Psoas muscle (tissue), 8 donors: ENCODE measurements at places on chromosomes 1 and 21. TPM values are rescaled to one million over a fixed set of nuclear protein-coding genes. Genes with fewer than 3 reads are reported as not detected.
A peak's percentile ranks its signal among the peaks of the same experiment; 100 is the strongest.

- peak; percentile 74 for DNase-seq
These were observed 81.1 kb downstream of the PGM1 start for GRCh38 chr1:63674238-63674864.

DNA sequence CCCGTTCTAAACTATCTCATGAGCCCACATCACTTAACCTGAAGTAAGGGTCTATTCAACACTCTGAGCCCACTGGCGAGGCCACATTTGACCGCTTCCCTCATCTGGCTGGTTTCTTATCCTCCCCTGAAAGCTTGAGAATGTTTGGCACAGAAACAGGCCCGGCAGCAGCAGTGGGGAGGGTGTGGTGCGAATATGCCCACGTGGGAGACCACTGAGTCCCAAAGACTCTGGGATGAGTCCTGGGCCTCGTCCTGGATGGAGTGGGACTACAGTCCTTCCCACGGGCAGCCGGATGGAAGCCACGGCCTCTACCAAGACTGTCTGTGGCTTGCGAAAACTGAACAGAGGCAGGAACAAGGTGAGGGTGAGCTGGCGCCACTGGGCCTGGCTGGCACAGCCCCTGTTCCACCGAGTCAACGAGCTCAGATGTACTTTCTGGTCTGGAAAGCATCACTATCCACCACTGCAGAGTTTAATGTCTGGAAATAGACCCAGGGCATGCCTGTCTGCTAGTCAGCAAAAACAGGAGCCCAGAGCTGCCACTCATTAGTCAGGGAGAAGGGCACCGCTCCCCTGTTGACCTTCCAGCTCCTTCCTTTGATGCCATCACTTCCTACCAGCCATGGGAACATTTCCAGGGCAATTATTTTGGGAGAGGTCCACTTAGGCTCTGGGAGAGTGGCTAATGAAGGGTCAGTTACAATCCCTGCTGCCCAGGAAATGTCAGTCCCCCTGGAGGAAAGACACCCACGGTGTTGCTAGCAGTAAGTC lies 386.6 kb downstream of the MATN1 start:
- peak; percentile 67 for DNase-seq

- DNase-seq = peak; percentile 4
These were observed 57.4 kb downstream of the LACTBL1 start for GRCh38 chr1:22915231-22915630.

SYNC gene
- 52.6 TPM for total RNA-seq

DNA sequence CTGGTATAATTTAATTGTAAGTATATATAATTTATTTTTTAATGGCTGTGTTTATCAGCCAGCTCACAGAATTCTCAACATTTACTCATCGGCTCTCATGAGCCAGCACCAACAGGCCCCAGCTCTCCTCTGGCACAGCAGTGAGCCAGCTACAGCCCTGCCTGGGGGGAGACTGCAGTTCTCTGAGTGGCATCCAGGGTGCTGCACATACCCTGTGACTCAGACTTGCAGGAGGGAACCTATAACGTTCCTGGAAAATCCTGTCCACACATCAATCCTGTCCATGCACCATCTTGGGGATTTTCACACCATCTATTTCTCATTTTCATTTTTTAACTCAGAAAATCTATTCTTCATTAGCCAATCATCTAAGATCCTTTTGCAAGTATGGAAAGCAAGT lies 36.5 kb downstream of the FHAD1 start:
- DNase-seq = no peak

AADACL4 gene
- not detected for total RNA-seq

SYPL2 gene
- total RNA-seq = 150 TPM

GRCh38 chr1:215911406-215911968 lies 344.4 kb downstream of the KCTD3 start:
- no peak for DNase-seq

- no peak for DNase-seq
These were observed 1386.8 kb downstream of the MRPL39 start for GRCh38 chr21:24220446-24220845.

KLHDC9 gene
- 1.4 TPM for total RNA-seq

DNA sequence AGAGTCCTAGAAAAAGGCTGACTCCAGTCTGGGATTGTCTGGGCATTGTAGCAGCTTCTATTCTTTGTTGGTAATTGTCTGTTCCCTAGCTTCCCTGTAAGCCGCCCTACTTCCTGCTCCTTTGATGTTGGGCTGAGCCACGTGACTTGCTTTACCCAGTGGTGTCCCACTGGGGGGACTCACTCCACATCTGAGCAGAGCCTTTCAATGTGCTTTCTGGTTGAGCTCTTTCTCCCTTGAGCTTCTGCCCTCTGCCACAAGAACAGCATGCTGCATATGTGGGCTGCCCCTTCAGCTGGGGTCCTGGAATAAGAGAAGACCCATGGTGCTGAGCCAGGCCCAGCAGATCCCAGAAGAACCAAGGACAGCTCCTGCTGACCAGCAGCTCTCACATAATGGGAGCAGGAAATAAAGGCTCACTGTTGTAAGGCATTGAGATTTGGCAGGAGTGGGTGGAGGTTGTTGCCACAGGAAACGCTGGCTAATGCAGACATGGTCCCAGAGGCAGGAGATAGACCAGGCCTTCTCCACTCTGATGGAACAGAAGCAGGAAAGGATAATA lies 276.3 kb upstream of the GJB5 start:
- DNase-seq = no peak

GPN2 gene
- total RNA-seq = 18.3 TPM

DNA sequence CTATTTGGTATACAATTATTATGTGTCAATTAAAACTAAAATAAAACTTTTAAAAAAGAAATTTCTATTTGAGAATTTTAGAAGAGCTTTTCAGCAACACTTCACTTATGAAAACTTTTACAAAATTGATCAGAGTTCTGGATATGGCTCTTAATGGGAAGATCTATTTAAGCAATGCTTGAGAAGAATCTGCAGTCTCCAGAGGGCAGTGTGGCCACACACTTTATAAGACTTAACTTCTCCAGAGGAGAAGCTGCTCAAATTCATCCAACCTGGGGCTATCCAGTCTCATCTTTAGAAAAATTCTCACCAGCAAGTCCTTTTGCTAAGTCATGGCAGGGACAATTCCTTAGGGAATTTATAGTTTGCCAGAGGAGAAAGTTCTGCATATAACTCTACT lies 25.2 kb upstream of the AGO1 start:
- no peak for DNase-seq

- DNase-seq = no peak
These were observed 10.9 kb downstream of the SMG7 start for GRCh38 chr1:183483224-183483623.

DNA sequence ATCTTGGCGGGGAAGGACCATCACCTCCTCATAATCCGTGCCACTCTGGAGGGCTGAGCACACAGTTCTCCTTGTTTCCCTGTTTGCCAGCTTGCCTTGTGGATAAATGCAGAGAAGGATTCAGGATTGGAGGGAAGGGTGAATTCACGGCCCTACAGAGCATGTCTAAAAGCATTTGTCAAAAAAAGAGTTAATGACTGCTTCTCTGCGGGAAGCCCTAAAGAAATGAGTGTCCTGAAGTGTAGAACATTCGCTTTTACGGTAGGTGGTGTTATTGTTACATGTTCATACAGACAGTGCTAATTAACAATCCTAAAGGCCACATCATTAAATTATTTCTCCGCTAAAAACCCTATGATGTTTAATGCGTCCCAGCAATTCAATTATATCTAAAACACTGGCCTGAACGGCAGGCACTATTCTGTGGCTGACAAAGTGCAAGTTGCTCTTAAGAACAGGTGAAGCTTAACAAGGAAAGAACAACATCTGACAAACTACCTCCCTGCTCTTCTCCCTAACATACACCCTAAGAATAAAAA lies 112.3 kb upstream of the NFIA start:
- no peak for DNase-seq

GRCh38 chr1:36382231-36382630 lies 3.5 kb downstream of the STK40 start:
- no peak for DNase-seq

DNA sequence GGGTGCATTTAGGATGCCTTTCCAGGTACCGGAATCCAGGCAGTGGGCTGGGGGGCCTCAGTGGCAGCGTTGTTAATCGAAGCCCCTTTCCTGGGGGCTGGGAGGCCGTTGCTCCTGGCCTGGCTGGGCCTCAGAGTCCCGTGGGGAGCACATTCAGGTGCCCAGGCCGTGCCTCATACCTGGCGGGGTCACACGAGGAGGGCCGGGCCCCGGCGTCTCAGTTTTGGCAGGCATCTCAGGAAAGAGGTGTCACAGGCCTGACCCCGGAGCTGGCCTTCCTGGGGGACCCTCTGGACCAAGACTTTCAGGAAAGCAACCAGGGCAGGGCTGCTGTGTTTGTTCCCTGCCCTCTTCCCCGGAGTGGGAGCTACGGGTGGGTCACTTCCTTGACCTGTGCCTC lies 4.1 kb downstream of the NBL1 start:
- DNase-seq = no peak

DNA sequence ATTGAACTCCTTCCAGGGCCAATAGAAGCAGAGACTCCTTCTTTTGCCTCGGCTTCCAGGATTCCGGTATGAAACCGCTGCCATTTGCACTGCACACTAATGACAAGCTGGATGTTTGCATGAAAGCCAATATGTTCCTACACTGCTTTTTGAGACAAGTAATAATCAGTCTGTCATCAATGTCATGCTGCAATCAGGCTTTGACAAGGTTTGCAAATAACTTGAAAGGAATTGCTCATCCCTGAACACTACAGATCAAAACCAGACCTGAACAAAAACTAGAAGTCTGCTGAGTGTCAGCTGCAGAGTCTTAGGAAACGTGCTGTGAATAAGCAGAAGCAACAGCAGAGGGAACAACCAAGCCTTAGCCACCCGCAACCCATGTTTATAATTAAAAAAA lies 720.7 kb upstream of the CXADR start:
- no peak for DNase-seq

- DNase-seq = no peak
These were observed 28.3 kb upstream of the COX20 start for GRCh38 chr1:244807138-244807537.

- no peak for DNase-seq
These were observed 3.5 kb upstream of the S100A8 start for GRCh38 chr1:153394391-153394790.

- DNase-seq = no peak
These were observed 252.7 kb downstream of the AKT3 start for GRCh38 chr1:243597383-243597782.

- DNase-seq = no peak
These were observed 94.2 kb downstream of the PRKAB2 start for GRCh38 chr1:147077936-147078605.

PANK4 gene
- total RNA-seq = 45.1 TPM

GUCA2A gene
- total RNA-seq = not detected

OLIG1 gene
- 0.10 TPM for total RNA-seq

DNA sequence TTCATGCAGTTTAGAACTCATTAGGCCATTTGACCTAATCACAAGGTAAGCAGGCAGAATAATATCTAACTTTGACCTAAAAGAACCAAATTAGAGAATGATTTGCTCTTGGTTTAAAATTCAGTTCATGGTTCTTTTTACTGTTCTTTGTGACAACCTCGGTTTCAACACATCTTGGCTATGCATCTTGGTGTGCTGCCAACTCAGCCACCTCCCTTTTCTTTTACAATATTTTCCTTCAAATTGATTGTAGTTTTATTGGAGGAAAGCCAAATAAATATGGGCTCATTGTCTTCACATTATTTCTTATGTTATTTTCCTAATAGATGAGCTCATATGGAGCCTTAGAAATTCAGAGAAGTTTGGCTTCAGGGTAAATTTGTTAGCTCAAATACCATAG lies 338.3 kb downstream of the SIPA1L2 start:
- DNase-seq = no peak

TMPRSS3 gene
- not detected for total RNA-seq

DNA sequence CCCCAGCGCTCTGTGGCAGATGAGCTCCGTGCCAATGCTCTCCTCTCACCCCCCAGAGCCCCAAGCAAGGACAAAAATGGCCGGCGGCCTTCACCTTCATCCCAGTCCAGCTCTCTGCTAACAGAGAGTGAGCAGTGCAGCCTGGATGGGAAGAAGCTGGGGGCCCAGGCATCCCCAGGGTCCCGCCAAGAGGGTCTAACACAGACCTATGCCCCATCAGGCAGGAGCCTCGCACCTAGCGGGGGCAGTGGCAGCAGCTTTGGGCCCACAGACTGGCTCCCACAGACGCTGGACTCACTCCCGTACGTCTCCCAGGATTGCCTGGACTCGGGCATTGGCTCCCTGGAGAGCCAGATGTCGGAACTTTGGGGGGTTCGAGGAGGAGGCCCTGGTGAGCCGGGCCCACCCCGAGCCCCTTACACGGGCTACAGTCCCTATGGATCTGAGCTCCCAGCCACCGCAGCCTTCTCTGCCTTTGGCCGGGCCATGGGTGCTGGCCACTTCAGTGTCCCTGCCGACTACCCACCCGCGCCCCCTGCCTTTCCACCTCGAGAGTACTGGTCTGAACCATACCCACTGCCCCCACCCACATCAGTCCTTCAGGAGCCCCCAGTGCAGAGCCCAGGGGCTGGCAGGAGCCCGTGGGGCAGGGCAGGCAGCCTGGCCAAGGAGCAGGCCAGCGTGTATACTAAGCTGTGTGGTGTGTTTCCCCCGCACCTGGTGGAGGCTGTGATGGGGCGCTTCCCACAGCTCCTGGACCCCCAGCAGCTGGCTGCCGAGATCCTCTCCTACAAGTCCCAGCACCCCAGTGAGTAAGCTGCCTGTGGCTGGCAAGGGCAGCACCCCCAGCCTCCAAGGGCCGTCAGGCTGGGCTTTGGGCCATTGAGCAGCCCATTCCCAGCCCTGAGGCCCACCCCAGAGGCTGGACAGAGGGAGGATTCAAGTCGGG lies 8.7 kb downstream of the ZC3H12A start:
- DNase-seq = no peak

NBPF20 gene
- 0.50 TPM for total RNA-seq

GRCh38 chr1:224454402-224455055 lies 19.9 kb upstream of the WDR26 start:
- no peak for DNase-seq

GRCh38 chr1:222946436-222946835 lies 131.6 kb downstream of the DISP1 start:
- no peak for DNase-seq

- no peak for DNase-seq
These were observed 11.2 kb downstream of the UBE2Q1 start for GRCh38 chr1:154547105-154547732.

- no peak for DNase-seq
These were observed 15.9 kb upstream of the PIK3R3 start for GRCh38 chr1:46148318-46148717.

DNA sequence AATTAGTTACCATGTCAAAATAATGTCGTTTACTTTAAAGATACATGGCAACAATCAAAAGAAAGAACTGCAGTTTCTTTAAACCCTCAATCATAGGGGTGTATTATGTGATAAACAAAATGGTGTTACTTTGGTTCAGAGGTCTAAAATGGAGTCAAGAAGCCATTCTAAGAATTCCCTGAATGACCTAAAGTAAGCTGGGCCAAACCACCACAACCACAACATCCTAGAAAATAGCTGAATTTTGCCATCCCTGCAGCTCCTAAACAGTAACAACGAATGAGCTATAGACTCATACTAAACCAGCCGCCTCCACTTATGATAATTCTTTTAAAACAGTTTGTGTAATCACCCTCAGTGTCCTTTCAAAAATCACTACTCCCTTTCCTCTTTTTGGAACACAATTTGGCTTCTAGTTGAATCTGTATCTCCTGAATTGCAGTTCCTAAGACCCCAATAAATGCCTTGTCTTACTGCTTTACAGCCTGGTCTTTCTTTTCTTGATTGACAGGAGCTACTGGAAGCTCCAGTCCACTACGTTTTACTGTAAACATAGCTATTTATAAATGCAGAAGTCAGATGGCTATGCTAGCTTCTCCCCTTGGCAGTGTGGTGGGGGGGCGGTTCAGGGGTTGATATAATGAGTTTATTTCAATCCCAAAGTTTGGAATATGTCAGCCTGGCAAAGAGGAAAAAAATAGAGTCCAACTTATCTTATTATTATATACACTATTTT lies 84.3 kb downstream of the PLPPR4 start:
- DNase-seq = no peak
